Retina (tissue), 1 donor: ENCODE measurements at places on chromosomes 6 and 20.
A peak's percentile ranks its signal among the peaks of the same experiment; 100 is the strongest.

- DNase-seq: no peak
Measured at GRCh38 chr20:57835074-57835452, 125.2 kb upstream of the PMEPA1 start.

DNA sequence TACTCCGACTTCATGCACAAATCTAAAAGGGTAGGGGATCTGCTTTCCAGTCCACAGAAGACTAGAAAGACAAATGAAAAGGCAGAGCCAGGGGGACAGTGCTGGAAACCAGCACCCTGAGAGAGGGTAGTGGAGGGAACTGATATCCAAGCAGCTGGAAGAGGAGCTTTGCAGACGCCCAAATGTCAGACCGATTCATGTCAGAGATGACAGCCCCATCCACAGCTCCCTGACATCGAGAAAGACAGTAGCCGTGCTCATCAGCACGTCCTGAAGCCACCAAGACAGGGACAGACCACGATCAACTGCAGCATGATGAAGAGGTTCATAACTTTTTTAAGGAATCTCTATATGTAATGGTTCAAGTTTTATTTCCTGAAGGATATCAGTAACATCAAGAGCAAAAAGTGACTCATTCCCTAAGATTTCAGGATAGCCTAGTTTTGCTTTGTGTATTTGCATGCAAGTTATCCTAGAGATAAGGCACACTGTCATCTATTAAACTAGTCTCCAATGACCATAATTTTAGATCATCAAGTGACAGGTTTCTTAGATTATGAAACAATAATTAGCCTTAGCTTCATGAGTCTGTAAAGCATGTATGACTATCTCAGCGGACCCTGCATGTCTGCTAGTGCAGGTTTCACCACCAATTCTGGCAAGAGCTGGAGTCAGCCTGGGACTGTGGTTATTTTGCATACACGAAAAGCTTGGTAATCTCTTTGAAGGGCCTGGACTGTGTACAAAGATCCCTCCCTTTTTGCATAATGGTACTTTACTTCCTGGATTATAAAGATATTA lies 43.0 kb downstream of the PRDM1 start:
- DNase-seq: peak; percentile 50

DNA sequence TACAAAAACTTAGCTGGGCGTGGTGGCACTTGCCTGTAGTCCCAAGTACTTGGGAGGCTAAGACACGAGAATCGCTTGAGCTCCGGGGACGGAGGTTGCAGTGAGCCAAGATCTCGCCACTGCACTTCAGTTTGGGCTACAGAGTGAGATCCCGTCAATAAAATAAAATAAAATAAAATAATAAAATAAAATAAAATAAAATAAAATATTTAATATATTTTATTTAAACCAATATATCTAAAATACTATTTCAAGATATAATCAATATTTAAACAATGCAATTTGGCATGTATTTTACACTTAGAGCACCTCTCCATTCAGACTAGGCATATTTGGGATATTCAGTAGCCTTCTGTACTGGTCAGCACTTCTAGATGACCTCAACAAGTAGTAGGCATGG lies 142.1 kb downstream of the FOXA2 start:
- DNase-seq: no peak

- DNase-seq: no peak
Measured at GRCh38 chr20:8133851-8134451, 1.9 kb downstream of the PLCB1 start.
